ENCODE measurements at places on chromosomes 16 and 17. TPM values are rescaled to one million over a fixed set of nuclear protein-coding genes. Genes with fewer than 3 reads are reported as not detected.

DNA sequence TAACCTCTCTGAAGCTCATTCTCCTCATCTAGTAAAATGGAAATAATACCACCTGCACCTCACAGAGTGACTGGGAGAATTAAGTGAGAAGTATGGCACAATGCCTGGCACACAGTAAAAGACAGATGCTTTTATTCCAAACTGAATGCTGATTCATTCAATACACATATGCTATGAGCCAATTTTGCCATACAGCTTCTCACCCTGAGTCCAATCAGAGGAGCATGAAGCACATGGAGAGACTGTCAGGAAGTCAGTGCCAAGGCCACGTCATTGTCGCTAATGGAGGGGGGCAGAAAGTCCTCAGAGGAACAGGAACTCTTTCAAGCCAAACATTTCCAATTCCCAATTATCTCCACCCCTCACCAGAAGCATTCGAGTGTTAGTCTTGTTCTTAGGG lies 11.6 kb downstream of the MKS1 start:
- H3K4me3 ChIP-seq = no peak overlapping the region
- no peaks in the 10 kb centered on the region for H3K4me1 ChIP-seq
- H3K36me3 ChIP-seq = peaks cover 50% of the 10 kb centered on the region
- no peak for DNase-seq

DNA sequence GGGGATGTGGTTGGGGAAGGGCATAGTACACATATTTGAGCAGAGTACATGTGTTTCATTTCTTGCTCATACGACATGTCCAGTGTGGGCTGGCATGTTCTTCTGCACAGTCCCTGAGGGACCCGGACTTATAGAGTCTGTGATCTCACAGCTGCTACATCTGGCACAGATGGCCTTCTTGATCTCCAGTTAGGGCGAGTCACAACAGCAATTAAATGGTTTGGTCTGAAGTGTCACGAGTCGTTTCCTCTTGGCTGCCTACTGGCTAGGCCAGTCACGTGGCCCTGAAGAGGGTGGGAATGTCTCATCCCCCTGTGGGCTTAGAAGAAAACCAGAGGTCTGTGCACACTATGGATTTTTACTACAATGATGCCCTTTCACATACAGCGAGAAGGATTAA lies 443.6 kb downstream of the WWOX start:
- H3K27me3 ChIP-seq = no peaks in the 10 kb centered on the region
- DNase-seq = no peak
- no peak overlapping the region for H3K4me3 ChIP-seq
- H3K36me3 ChIP-seq = no peaks in the 10 kb centered on the region
- no peaks in the 10 kb centered on the region for H3K4me1 ChIP-seq

GRCh38 chr16:86353148-86353547 lies 157.2 kb upstream of the FOXF1 start:
- no peak for DNase-seq

DNA sequence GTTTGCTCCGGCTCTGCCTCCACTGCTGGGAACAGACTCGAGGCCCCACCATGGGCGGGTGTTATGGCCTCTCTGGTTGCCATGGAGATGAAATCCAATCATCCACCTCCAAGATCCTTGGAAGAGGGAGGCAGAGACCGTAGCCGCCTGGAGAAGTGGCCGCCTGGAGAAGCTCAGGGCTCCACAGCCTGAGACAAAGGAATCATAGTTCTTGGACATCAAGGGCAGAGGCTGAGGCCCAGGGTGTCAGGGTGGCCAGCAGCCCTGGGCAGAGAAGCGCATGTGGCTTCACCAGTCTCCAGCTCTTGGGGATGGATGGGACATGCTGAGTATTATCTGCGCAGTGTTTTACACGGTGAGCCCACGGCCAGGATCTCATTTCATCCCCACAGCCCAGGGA lies 36.2 kb downstream of the ABR start:
- no peaks in the 10 kb centered on the region for H3K4me1 ChIP-seq
- DNase-seq = no peak
- no peak overlapping the region for H3K4me3 ChIP-seq

GRCh38 chr17:36532435-36532975 lies 2.2 kb downstream of the MYO19 start:
- DNase-seq = no peak
- H3K4me3 ChIP-seq = no peak overlapping the region
- peaks cover 21% of the 10 kb centered on the region for H3K36me3 ChIP-seq
- H3K27me3 ChIP-seq = no peaks in the 10 kb centered on the region
- peaks cover 13% of the 10 kb centered on the region for H3K4me1 ChIP-seq
- H3K27ac ChIP-seq = no peak overlapping the region

Gene TBX4
- not detected for total RNA-seq

Gene SLC38A8
- total RNA-seq = 1.3 TPM

DNA sequence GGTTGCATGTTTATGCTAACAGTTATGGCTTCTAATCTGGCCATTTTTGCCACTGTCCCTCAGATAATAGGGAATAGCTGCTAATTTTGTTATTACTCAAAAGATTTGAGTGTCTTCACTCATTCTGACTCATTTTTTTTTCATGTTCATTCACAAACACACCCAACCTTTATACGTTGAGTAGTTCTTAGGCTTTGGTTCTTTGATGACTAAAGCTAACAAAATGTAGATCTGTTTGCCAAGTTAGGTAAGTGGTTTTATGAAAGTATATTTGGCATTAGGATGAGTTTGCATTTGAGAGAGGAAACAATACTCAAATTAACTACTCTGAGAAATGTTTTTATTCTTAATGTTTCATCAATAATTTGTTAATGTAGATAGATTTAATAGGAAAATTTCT lies 3.6 kb downstream of the MAP2K4 start:
- no peaks in the 10 kb centered on the region for H3K27me3 ChIP-seq
- peaks cover 39% of the 10 kb centered on the region for H3K4me1 ChIP-seq
- H3K4me3 ChIP-seq = no peak overlapping the region
- no peaks in the 10 kb centered on the region for H3K36me3 ChIP-seq
- DNase-seq = no peak

GRCh38 chr17:75842963-75843576 lies 1.1 kb downstream of the UNC13D start:
- no peaks in the 10 kb centered on the region for H3K36me3 ChIP-seq
- no peaks in the 10 kb centered on the region for H3K27me3 ChIP-seq
- peak overlapping the region; percentile 97 for H3K27ac ChIP-seq
- H3K4me1 ChIP-seq = peaks cover 23% of the 10 kb centered on the region

Gene KLHL10
- 0.29 TPM for total RNA-seq

- no peak overlapping the region for H3K4me3 ChIP-seq
- H3K27ac ChIP-seq = no peak overlapping the region
- no peaks in the 10 kb centered on the region for H3K4me1 ChIP-seq
- no peaks in the 10 kb centered on the region for H3K36me3 ChIP-seq
- H3K27me3 ChIP-seq = no peaks in the 10 kb centered on the region
- DNase-seq = no peak
Observed at GRCh38 chr17:35002876-35003551, 22.7 kb downstream of the LIG3 start.

Gene CIBAR2
- total RNA-seq = 0.55 TPM

Data from adrenal gland (tissue), 19 donors.